ENCODE measurements at places on chromosomes 13 and 19.

DNA sequence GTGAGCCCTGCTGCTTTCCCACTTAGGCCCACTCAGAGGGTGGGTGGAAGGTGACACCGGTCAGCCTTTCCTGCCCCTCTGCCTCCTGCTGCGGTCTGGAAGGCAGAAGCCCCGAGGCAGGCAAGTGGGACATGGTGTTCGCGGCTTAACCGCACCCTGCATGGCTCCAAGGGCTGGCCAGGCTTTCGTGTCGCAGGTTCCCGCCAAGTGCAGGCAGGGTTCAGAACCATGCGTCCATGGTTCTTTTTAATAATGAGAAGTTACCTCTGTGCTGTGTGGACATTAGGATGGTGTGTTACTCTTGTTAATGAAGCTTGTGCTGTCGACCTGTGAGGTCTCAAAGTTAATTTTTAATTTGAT, 986 bp downstream of the DGKH start:
- DNase-seq: no peak

- no peak for DNase-seq
Measured at GRCh38 chr19:52741951-52742485, 7.2 kb upstream of the ZNF611 start.

- DNase-seq: no peak
Measured at GRCh38 chr13:82766732-82767321, 1115.4 kb downstream of the SLITRK1 start.

DNA sequence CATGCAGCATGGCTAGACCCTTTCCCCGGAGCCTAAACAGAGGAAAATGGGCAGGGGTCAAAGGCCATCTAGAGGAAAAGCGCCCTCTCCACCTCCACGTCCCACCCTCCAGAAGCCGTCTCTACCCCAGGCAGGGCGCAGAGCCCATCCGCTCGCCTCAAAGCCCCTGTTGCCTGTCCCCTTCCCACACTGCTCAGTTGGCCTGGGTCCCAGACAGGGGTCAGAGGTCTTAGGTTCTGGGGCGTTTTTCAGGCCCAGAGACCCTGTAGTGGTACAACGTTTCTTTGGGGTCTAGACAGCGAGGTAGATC, 285 bp downstream of the TMEM143 start:
- DNase-seq: no peak

DNA sequence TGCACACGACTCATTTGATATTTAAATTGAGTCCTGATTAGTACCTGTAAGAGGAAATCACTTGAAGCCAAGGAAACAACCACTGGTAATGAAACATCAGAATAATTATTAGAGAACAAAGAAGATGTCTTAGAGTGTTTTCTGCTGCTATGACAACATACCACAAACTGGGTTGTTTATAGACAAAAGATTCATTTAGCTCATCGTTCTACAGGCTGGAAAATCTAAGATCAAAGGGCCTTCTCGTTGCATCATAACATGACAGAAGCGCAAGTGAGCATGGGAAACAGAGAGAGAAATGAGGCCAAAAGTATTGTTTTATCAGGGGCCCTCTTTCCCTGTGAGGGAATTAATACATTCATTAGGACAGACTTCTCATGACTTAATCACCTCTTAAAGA, 1024.0 kb upstream of the PCDH9 start:
- no peak for DNase-seq

DNA sequence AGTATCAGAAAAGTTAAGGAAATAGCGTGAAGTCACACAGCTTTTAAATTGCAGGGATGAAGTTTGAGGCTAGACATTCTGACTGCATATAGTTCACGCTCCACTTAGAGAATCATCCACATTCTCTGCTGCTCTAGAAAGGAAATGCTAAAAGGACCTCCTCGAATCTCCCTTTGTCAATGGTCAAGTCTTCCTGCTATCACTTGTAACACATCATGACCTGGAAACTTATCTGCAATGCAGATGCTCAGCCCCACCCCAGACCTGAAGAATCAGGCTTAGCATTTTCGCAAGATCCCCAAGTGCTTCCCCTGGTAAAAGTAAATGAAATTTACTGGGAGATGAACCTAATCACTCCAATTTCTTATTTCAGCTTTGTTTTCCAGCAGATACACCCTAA, 372.1 kb downstream of the LIG4 start:
- no peak for DNase-seq

- peak; percentile 91 for DNase-seq
Measured at GRCh38 chr13:112689303-112690245, at the start of gene ATP11A. Gene ATP11A, plus strand, starts transcription at chr13:112690038. Its CDS starts 379 bp downstream, at chr13:112690417.

DNA sequence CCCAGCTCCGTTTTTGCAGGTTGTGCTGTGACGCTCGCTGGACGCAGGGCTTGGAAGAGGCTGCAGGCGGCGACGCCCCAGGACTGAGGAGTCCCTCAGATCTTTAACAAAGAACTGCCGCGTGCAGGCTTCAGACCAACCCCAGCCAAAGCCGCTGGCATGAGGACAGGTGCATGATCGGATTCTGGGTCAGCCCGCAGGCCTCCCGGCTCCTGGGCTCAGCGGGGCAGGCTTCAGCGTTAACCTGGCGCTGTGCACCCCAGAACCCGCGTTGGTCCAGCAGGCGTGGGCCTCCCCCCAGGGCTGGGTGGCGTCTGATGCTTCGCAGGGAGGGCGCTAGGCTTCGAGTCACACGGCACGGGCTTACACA, 920 bp upstream of the TIMM13 start:
- DNase-seq: peak; percentile 65

DNA sequence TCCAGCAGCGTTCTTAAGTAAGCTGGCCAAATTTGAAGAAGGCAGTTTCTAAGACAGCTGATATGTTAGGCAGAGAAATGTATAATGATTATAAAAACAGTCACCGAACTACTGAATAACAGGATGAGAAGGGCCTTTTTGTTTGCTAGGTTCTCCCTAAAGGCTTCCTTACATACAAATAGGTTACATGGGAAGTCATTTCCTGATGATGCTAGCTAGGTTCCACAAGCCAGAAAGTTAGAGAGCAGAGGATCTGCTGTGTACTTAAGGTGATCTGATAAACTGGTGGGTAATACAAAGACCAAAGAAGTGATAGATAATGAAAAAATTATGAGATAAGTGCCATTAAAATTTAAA, 139.7 kb downstream of the VWA8 start:
- DNase-seq: no peak

GRCh38 chr19:10538204-10538983, 5.3 kb upstream of the ATG4D start:
- DNase-seq: no peak

- DNase-seq: peak; percentile 80
Measured at GRCh38 chr19:48390188-48391099, 907 bp downstream of the KDELR1 start.

DNA sequence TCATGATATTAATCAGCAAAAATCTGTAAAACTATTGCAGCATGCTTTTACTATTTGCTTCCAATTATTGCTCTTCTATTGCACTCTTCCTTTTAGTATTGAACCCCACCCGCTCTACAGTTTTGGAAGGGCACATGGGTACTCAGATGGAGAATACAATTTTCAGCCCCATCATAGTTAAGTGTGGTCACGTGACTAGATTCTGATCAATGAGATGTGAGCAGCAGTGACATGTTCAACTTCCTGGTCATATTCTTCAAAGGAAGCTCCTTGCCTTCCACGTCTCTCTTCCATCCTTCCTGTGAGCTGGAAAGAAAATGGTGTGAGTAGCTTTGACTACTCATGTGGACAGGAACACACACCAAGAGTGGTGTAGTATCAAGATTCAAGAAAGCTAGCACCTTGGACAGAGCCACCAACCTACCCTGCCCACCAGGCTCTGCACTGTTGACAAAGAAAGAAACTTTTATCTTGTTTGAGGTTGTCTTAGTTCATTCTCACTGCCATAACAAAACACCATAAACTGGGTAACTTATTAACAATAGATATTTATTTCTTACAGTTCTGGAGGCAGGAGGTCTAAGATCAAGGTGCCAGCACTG, 3.8 kb upstream of the FGF14 start:
- DNase-seq: no peak

DNA sequence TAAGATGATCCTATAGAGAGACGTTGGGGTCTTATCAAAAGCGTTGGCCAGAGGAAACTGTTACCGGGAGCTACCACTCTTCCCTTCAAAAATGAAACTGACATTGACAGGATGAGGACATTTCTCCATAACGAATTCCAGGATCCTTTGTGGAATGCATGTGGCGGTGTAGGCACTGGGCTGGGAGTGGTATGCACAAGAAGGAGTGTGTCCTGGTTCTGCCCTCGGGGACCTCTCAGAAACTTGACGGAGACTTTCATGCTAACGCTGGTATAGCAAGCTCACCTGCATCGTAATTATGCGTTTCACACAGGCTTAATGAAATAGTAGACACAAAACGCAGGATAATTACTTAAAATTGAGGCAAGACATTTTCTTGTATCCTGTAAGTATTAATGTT, 441.1 kb downstream of the FGF9 start:
- DNase-seq: no peak

GRCh38 chr19:35085947-35086346, 29.7 kb upstream of the FXYD3 start:
- DNase-seq: no peak

DNA sequence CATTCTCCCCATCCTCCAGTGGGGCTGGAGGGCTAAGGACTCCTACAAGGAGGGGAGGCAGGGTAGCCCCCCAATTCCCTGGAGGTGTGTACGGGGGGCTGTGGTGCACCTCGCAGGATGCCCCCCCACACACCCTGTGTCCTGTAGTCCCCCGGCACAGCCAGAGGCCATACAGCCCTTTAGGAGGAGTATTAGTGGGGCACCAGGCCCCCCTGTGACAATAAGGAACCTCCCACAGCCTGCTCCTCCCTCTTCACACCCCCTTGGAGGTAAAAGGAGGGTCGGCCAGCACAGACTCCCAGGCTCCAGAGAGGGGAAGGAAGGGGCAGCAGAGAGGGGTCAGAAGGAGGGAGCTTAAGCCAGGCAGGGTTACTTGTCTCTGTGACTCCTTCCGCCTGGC, at the start of gene NANOS3:
Gene NANOS3, plus strand, starts transcription at position 301 of the 400 bp plus-strand sequence. CDS start 115 bp downstream, outside the sequence.
- no peak for DNase-seq

DNA sequence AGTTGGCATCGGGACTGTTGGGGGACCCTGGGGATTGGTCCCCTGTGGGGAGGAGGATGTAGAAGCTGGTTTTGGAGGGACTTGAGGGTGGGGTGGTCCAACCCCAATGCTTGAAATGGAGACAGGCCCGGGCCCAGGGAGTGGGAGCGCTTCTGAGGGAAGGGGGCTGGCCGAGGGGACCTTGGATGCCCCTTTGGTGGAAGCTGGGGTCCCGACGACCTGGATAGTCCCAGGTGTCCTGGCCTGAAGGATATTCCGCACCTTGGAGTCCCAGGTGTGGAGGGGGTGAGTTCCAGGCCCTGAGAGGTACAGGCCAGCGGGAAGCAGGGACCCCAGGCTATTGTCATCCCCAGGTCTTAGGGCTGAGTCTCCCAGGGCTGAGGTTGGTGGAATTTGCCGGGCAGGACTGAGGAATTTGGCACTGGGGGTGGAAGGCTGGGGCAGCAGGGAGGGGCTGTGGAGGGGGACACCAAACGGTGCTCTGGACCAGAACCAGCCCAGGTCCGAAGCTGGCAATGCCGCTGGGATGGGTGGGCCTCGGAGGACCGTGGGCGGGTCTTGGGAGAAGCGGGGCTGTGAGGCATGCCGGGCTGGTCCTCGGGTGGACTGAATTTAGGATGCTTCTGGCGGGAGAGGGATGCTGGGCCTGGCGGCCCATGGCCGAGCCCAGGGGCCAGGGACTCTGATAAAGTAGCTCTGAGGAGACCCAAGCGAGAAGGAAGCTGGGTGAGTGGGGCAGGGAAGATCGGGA, 1.8 kb downstream of the HDGFL2 start:
- no peak for DNase-seq

DNA sequence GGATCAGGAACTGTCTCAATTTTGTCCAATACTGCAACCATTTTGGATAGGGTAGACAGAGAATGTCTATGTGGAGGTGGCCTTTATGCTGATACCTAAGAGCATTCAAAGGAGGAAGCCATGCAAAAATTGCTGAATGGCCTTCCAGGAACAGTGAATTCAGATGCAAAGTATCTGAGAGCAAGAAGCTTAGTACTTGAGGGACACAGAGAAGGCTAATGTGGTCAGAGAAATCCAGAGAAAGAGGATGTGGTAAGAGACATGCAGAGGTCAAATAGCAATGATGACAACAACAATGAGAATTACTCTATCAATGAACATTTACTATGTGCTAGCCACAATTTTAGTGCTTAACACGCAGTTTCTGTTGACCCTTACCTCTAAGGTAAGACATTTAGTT, 785.6 kb upstream of the KLHL1 start:
- no peak for DNase-seq

DNA sequence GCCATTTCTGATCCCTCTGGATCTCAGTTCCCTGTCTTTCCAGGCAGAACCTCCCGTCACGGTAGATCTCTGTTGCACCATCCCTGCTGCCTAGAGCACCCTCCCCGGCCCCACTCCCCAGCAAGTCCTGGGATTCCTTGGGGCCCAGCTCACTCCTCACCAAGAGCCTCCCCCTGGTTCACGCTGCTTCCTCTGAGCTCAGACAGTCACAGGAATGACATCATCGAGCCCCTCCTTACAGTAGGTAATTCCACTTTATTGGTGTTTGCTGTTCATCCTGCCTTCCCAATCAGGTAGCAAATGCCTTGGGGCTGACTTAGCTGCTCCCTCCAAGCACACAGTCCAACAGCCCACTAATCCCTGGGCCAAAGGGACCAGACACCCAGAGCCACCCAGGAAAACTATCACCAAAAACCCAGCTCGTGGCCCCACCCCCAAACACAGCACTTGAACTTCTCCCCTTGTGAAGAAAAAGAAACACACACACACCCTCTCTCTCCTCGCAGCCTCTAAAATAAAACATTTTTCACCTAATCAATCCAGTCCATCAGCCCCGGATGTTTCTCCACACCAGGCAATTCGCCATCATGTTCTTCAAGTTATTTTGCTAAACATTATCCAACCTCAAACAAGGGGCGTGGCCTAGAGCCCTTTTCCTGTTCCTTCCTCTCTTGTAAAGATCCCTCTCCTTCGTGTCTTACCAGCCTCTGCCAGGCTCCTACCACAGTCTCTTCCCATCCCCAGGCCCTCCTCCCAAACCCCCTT, 2.5 kb downstream of the NAPA start:
- DNase-seq: no peak

DNA sequence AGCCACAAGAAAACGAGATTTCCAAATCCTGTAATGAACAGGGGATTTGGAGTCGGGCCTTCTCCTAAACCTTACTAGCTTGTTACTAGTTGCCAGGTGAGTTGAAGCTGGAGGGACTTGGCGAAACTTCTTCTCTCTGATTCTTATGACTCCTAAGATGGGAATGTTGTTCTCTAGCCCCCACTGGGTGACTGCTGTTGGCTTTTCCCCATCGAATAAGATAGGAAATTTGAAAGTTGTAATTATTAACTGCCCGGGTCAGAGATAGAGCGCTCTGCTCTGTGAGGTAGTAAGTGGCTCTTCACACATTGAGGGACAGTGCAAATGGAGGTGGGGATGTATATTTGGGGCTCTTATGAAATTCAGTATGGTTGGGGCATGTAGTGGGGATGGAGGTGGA, 111.2 kb upstream of the MBNL2 start:
- no peak for DNase-seq

- peak; percentile 3 for DNase-seq
Measured at GRCh38 chr19:12574036-12574435, 22.8 kb upstream of the ZNF564 start.

- DNase-seq: no peak
Measured at GRCh38 chr19:33484226-33484774, 37.3 kb downstream of the PEPD start.

GRCh38 chr19:50147462-50148423, 15.3 kb downstream of the IZUMO2 start:
- peak; percentile 86 for DNase-seq

GRCh38 chr13:50243931-50244330, 228.7 kb downstream of the KCNRG start:
- DNase-seq: no peak

Measured in ecto neural progenitor cell (in vitro differentiated cells).